GM03348 (cell line): ENCODE measurements at places on chromosomes 1 and 21.

- DNase-seq = no peak
Measured at GRCh38 chr1:17342014-17342441, 30.0 kb upstream of the PADI6 start.

- DNase-seq = no peak
Measured at GRCh38 chr1:176745945-176746344, 283.0 kb downstream of the PAPPA2 start.

DNA sequence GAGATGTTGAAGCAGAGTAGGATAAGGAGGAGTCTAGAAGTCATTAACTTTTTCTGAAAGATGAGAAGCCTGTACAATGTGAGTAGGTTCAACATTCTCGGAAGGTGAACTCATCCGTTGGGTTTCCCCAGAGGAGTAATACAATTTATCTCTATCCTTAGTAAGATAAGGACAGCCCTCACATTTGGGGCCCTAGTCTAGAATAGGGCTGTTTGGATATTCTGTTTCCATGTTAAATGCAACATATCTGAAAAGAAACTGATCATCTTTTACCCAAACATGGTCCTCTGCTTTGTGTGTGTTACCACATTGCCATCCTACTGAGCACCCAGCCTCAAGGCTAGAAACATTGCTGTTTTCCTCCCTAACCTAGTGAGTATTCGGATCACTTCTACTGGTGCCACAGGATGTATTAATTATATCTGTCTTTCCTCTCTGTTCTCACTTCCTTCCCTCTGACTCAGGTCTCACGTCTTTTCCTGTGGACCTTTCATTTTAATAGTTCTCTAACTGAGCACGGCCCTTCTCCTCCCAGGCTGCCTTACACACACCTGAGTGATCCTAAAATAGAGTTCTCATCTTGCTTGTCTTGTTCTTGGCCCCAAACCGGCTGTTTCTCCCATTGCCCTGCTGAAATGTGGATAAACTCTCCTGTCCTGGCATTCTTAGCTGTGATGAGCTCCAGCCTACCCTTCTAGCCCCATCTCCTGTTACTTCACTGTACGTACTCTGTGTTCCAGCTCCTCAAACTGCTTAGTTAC, 91.7 kb downstream of the CDC14A start:
- no peak for DNase-seq

DNA sequence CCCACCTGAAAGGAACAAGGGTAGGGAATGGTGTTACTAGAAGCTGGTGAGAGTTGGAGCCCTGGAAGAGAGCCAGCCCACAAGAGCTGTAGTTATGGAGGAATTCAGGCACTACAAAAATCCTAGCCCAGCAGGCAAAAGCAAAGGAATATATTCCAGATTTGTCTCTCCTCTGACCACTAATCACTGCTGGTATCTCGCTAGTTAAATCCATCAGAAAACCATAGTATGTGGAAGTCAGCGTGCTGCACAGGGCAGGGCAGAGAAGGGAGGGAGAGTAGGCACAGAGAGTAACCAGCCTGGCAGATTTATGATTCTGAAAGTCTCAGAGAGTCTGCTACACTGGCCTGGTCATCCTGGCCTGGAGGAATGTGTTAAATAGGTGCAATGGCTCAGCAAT, 88.6 kb downstream of the SELENOF start:
- DNase-seq = peak; percentile 25

GRCh38 chr21:42931560-42932235, 6.3 kb upstream of the ERVH48-1 start:
- no peak for DNase-seq

GRCh38 chr1:184535191-184535970, 148.6 kb downstream of the C1orf21 start:
- peak; percentile 45 for DNase-seq

- no peak for DNase-seq
Measured at GRCh38 chr1:1567891-1568291, 6.8 kb downstream of the SSU72 start.

- no peak for DNase-seq
Measured at GRCh38 chr1:25047506-25048240, 117.6 kb upstream of the RUNX3 start.

DNA sequence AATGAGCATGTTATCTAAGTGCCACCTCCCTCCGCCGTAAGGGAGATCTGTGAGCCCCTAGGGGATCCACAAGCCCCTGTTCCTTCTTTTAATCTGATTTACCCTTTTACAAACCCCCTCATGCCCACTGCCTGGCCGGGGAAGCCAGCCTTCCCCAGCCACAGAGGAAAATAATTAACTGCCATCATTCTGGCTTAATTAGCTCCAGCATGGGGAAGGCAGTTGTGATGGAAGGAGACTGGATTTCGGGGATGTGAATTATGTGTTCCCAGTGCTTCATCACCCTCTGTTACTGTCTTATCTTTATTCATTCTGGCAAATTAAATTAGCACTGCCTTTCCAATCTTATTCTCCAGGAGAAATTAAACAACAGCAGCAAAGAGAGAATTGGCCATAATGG, 135.8 kb downstream of the PTPRU start:
- DNase-seq = no peak

DNA sequence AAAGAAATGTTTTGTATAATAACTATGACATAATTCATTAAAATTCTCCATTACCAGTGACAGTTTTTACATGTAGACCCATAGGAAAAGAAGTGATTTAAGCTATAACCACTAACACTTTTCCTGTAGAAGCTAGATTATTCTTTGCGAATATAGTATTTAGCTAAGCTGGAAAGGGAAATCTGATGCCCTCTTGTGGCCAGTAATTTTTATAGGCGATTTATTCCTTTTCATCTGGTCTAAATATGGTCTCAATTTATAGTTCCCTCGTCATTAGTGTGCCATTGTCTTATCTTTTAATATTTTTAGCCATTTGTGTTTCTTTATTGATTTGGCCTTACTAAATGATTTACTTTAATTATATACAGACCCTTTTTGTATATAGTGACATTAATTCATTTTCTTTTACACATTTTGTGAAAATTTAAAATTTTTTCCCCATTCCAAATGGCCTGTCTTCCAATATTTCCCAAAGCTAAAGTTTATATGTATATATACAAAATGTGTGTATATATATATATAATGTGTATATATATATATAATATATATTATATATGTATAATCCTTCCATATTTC, 26.7 kb downstream of the BTG3 start:
- peak; percentile 49 for DNase-seq

DNA sequence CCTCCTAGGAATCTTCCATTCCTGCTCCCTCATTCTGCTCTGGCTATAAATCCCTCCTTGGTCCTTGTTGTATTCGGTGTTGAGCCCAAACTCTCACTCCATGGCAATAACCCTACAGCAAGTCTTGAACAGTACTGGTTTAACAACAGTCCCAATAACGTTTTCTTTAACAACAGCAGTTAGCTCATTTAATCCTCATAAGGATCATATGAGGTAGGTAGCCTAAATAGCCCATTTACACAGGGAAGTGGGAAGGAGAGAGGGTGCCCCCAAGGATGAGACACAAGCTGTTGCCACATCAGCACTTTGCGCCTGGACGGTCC, 444 bp upstream of the AGTRAP start:
- no peak for DNase-seq

DNA sequence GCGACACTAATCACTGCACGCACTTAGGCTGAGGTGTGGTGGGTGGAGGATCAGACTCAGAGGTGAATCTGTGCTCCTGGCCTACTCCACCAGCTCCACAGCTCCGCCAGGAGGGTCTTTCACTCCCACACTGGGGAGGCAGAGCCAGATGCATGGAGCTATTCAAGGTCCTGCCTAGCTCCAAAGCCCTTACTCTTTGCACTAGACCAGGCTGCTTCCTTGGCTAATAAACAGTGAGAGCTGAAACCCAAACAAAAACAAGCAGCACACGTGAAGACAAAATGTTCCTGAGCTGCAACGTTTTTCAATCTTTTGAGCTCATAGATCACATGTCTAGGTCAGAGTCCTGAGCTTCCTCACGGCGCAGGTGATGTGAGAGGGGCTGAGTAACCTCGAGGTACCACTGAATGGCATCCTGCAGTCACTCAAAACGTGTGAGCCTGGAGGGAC, 19.2 kb downstream of the CAPZB start:
- DNase-seq = no peak

GRCh38 chr1:236365999-236366570, 28.0 kb upstream of the EDARADD start:
- no peak for DNase-seq

DNA sequence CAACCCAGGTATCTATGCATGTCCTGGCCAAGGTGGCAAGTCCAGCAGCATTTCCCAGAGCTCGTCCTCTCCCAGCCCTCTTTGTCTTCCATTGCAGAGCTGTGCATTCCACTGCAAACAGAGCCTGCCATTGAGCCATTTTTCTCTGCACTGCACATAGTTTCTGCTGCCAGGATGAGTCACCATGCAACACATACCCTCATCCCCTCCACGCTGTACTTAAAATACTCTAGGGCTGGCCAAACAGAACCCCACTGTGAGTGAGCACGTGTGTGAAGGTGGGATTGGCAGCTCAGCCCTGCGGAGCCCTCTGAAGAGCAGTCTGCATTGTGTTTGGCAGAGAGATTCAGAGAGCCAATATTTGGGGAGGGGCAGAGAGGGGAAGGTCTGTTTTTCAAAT, 3.9 kb upstream of the ATP1B1 start:
- peak; percentile 70 for DNase-seq

GRCh38 chr1:201137579-201138310, 10.8 kb upstream of the ASCL5 start:
- DNase-seq = peak; percentile 85

DNA sequence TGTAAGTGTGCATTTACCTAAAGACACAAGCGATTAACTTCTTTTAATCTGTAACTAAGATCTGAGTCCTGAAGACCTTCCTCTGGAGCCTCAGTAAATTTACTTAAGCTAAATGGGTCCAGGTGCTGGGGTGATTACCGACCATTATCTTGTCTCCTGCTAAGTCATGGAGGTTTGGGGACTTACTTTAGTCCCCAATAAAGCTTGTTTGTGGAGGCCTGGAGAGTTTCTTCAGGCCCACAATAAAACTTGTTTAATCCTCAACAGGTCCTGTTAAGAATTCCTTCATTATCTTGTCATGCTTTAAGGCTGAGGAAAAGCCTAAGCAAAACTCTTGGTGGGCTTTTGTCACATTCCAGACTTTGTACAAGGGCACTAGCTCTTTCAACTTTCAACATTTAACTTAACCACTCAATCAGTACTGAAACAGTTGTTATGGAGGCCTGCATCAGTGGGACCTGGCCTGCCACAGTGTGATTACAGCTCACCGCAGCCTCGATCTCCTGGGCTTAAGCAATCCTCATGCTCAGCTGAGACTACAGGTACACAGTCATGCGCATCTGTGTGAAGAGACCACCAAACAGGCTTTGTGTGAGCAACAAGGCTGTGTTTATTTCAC, 84.0 kb downstream of the FMO4 start:
- no peak for DNase-seq

DNA sequence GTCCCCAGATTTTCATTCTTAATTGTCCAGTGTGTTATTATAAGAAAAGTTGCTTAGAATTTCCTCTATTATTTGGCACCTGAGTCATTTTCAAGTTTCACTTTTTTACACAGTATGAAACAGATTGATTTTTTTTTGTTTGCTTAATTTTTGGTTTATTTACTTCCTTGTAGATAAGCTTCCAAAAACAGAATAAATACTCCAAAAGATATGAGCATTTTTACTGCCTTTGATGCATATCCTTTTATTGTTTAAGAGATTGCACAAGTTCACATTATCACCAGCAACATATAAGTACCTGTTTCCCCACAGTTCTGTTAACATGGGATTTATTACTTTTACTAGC, 36.3 kb upstream of the AHCYL1 start:
- no peak for DNase-seq

DNA sequence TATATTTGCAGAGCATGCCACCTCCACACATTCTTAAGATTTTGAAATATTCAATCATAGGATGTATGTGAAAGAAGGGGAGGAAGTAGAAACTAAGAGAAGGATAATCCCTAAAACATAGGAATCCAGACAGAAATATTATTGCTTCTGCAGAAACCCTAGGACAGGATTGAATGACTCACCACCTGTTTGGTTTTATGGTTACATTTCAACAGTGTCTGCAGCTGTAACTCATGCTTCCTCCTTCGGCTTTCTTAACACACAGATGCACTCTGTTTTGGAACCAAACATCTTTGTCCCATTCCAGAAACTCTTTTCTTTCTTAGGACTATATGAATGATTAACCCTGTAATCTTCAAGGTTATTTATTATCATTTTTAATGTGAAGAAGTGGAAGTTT, 20.7 kb downstream of the RGS7 start:
- DNase-seq = no peak

DNA sequence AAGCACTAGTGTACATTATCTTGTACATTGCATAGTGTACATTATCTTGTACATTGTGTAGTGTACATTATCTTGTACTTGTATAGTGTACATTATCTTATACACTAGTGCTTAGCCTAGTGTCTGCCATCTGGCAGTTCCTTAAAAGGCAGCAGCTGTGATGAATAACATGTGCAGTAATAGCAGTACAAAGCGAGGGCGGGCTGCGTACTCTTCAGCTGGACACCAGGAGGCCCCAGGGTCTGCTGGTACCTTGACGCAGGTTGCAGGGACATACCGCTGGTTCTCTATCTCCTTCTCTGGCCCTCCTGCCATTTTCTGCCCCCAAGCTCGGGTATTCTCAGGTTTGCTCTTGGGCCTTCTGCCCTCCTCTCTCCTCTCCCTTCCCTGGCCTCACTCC, 149.6 kb downstream of the SEC16B start:
- no peak for DNase-seq

DNA sequence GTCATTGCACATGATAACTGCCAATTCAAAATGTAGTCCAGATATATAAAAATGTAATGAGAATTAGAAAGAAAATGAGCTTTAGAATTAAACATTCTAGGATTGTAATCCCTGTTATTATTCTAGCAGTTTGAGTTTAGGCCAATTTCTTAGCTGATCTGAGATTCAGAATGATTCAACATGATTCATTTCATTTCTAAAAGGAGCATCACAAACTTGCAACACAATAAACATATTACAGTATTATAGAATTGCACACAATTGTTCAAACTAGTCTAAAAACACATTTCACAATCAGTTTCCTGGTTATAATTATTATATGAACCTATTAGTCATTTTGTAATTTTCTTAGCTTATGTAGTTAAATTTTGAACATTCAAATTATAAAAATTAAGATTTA, 43.3 kb upstream of the TSHB start:
- peak; percentile 29 for DNase-seq
